Kidney (tissue), 22 donors: ENCODE measurements at places on chromosomes 11 and 22. TPM values are rescaled to one million over a fixed set of nuclear protein-coding genes. Genes with fewer than 3 reads are reported as not detected.

Gene EMID1
- polyA plus RNA-seq, result 25.5 TPM

Gene NCR3LG1
- 0.71 TPM for polyA plus RNA-seq

- no peaks in the 10 kb centered on the region for H3K27me3 ChIP-seq
- H3K36me3 ChIP-seq, result no peaks in the 10 kb centered on the region
- H3K27ac ChIP-seq, result no peak overlapping the region
Observed at GRCh38 chr22:49291781-49292180, 535.9 kb downstream of the BRD1 start.

Gene CARD18
- not detected for polyA plus RNA-seq

GRCh38 chr22:45534339-45535192 is 31.9 kb downstream of the FBLN1 start:
- no peak overlapping the region for H3K27ac ChIP-seq
- H3K36me3 ChIP-seq, result no peaks in the 10 kb centered on the region
- no peak overlapping the region for H3K4me3 ChIP-seq
- no peaks in the 10 kb centered on the region for H3K4me1 ChIP-seq

GRCh38 chr11:116145187-116145865 is 627.5 kb downstream of the BUD13 start:
- no peaks in the 10 kb centered on the region for H3K36me3 ChIP-seq
- no peaks in the 10 kb centered on the region for H3K27me3 ChIP-seq
- H3K4me1 ChIP-seq, result no peaks in the 10 kb centered on the region
- H3K27ac ChIP-seq, result no peak overlapping the region
- no peak overlapping the region for H3K4me3 ChIP-seq

GRCh38 chr11:44615041-44615755 is 49.7 kb downstream of the CD82 start:
- DNase-seq, result no peak
- H3K4me3 ChIP-seq, result no peak overlapping the region
- no peak overlapping the region for H3K27ac ChIP-seq
- H3K4me1 ChIP-seq, result no peaks in the 10 kb centered on the region

DNA sequence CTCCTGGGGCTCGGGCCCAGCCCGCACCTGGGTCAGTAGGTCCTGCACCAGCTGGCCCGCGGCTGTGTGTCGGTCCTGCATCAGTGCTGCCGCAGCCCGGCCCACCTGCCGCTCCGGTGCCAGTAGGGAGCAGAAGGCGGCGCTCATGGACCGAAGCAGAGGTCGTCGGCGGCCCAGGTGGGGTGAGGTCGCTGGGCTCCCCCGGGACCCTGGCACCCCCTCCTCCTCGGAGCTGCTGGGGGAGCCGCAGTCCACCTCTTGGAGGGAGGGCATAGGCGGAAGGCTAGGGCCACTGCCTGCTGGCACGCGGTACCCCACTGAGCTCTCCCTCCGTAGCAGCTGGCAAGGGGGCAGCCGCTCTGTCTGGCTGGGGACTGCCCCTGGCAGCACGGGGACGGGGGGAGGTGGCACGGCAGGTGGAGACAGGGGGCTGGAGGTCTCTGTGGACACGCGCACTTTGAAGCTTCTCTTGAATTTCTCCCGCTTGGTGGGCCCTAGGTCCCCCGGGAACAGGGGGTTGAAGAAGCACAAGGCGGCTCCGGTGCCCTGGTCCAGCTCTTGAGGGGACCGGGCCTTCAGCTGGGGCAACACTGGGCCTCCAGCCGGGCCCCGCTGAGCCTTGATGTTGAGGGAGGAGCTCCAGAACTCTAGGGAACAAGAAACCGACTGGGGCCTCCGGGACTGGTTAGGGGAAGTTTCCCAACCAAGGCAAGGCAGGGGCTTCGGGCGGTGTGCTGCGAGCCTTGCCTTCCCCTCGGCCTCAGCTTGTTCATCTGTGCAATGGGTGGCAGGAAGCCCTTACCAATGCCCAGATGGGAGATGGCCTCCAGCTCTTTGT is 1.4 kb downstream of the RIN1 start:
- no peak overlapping the region for H3K4me3 ChIP-seq
- H3K4me1 ChIP-seq, result no peaks in the 10 kb centered on the region
- H3K27ac ChIP-seq, result no peak overlapping the region
- no peak for DNase-seq
- peaks cover 5% of the 10 kb centered on the region for H3K36me3 ChIP-seq

GRCh38 chr11:40877256-40877655 is 582.2 kb downstream of the LRRC4C start:
- H3K4me3 ChIP-seq, result no peak overlapping the region
- no peak overlapping the region for H3K27ac ChIP-seq
- H3K36me3 ChIP-seq, result no peaks in the 10 kb centered on the region
- H3K4me1 ChIP-seq, result no peaks in the 10 kb centered on the region
- no peak for DNase-seq

Gene C11orf97
- 1.5 TPM for polyA plus RNA-seq

Gene TALDO1
- 312 TPM for polyA plus RNA-seq
